Bronchial smooth muscle cell (primary cell): ENCODE measurements at places on chromosomes 1 and 21. TPM values are rescaled to one million over a fixed set of nuclear protein-coding genes. Genes with fewer than 3 reads are reported as not detected.

Gene TCEA3
- total RNA-seq = 13.7 and 20.2 TPM in 2 replicates

Gene PGLYRP4
- total RNA-seq = not detected in 2 replicates

Gene OR2L8
- not detected in 2 replicates for total RNA-seq

Gene RAB3B
- 1.7 and 9.6 TPM in 2 replicates for total RNA-seq

Gene GCSAML
- not detected in 2 replicates for total RNA-seq
